Heart right ventricle (tissue), 16 donors: ENCODE measurements at places on chromosomes 16 and 17. TPM values are rescaled to one million over a fixed set of nuclear protein-coding genes. Genes with fewer than 3 reads are reported as not detected.
A peak's percentile ranks its signal among the peaks of the same experiment; 100 is the strongest.

DNA sequence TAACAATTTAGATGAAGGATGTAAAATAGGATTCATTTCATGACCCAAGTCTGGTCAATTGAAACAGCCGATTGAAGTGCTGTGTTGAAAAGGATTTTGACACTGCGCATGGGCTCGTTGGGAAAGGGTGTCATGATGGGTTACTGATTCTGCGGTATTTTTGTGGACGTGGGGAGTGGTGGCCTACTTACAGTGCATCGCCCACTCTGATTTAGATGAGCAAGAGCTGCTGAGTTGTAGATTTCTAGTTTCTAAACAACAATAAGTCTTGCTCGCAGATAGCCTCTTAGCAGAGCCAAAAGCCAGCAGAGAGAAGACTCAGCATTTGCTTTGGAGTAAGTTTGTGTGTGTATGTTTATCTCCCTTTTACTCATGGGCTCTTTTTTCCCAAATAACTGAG lies 731.0 kb downstream of the MAF start:
- no peak for DNase-seq

DNA sequence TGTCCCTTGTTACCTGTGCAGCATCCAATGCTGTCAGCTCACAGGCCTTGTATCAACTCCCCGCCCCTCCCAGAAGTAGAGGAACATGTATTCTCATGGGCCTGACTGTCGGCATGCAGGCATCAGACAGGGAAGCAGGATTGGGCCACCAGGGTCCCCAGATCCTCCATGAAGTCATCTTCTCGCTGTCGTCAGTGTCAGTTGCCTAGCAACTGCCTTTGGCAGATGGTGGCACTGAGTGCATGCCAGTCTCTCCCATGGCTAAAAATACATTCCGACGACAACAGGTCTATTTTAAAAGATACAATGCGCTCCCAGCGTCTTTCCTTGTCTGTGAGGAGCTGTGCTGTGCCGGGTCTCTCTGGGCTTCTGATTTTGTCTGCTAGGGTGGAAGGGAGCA lies 36.8 kb upstream of the CES5A start:
- DNase-seq, result peak; percentile 48

GRCh38 chr16:50025537-50025931 lies 509 bp downstream of the CNEP1R1 start:
- no peak for DNase-seq

DNA sequence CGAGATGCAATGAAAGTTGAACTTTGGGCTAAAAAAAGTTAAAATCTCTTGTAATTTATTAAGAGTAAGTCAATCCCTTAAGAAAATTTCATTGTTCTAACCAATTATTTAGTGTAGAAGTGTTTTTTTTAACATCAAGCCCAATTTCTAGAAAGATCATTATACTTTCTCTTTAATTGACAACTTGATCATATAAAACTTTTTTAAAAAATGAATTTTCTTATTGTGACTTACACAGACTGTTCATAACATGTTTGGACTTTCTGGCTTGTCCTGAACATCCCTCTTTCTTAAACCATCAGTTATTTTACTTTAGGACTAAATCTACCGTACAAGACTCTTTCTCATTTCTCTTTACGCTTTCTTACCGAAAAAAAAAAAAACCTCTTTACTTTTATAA lies 24.8 kb upstream of the MYO1D start:
- no peak for DNase-seq

DNA sequence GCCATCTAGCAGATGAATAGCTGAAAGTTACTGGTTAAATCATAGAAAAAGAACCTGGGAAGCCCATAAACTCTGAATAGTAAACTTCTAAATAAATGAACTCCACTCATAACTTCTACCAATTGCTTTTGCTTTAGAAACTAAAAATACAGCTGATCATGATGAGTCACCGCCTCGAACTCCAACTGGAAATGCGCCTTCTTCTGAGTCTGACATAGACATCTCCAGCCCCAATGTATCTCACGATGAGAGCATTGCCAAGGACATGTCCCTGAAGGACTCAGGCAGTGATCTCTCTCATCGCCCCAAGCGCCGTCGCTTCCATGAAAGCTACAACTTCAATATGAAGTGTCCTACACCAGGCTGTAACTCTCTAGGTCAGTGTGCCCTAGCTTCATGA lies 9.7 kb downstream of the KAT7 start:
- no peak for DNase-seq

PSMC3IP gene
- 2.9 TPM for polyA plus RNA-seq

KRT27 gene
- not detected for polyA plus RNA-seq

NPIPA8 gene
- 0.03 TPM for polyA plus RNA-seq

RTN4RL1 gene
- polyA plus RNA-seq, result 3.1 TPM

KRTAP9-8 gene
- not detected for polyA plus RNA-seq

SLC47A1 gene
- polyA plus RNA-seq, result 6.3 TPM

KCTD5 gene
- 8.7 TPM for polyA plus RNA-seq
